ENCODE measurements at places on chromosomes 16 and 17.
A peak's percentile ranks its signal among the peaks of the same experiment; 100 is the strongest.

DNA sequence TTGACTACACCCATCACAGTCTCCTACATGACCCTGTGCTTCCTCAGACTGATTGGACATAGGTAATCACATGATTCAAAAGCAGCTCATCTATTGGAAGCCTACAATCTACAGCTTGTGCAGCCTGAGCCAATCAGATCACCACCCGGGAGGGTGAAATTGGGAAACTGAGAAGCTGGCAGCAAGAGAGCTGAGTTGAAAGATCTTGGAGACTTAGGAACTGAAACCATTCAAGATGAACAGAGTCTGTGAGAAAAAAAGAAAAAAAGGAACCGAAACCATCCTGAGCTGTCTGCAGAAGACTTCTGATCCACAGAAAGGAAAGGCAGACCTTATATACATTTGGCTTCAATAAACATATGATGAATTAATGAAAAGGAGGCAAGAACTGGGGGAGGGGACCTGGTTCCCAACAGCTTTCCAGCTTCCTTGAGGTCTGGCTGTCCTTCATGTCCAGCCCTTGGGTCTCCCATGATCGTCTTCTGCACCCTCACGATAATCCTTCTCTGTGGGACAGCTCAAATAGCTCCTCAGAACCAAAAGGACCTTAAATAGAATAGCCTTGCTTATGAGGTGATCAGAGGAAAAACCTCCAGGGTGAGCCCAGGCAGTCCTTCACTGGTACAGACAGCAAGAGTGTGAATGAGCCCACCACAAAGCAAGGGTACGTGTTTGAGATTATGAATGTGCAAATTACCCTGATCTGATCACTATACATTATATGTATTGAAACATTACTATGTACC, 32.6 kb downstream of the PLXDC1 start:
- no peak for DNase-seq

- peak; percentile 30 for DNase-seq
These were observed 4.1 kb downstream of the UBALD2 start for GRCh38 chr17:76268991-76269981.

GRCh38 chr17:34614698-34615097, 35.3 kb downstream of the TMEM132E start:
- DNase-seq = no peak

- no peak for DNase-seq
These were observed at the start of gene ZNF750 for GRCh38 chr17:82839617-82840292. Gene ZNF750 (minus strand): TSS chr17:82840022. CDS start chr17:82832454, 7,568 bp downstream.

GRCh38 chr17:65147955-65148354, 10.8 kb downstream of the RGS9 start:
- DNase-seq = no peak

Data from activated CD4-positive, alpha-beta T cell treated with anti-CD3 and anti-CD28 coated beads for 48 hours (primary cell).